ENCODE measurements at places on chromosomes 16 and 17. TPM values are rescaled to one million over a fixed set of nuclear protein-coding genes. Genes with fewer than 3 reads are reported as not detected.

GRCh38 chr16:61681124-61681523 lies 355.1 kb downstream of the CDH8 start:
- no peaks in the 10 kb centered on the region for H3K4me1 ChIP-seq
- H3K27ac ChIP-seq: no peak overlapping the region
- no peaks in the 10 kb centered on the region for H3K36me3 ChIP-seq
- no peak overlapping the region for H3K4me3 ChIP-seq
- H3K27me3 ChIP-seq: no peaks in the 10 kb centered on the region

GRCh38 chr17:34252444-34253138 lies 2.5 kb upstream of the CCL2 start:
- H3K27ac ChIP-seq: peak overlapping the region; percentile 44
- no peaks in the 10 kb centered on the region for H3K4me1 ChIP-seq
- no peaks in the 10 kb centered on the region for H3K36me3 ChIP-seq
- H3K4me3 ChIP-seq: no peak overlapping the region
- H3K27me3 ChIP-seq: no peaks in the 10 kb centered on the region

DNA sequence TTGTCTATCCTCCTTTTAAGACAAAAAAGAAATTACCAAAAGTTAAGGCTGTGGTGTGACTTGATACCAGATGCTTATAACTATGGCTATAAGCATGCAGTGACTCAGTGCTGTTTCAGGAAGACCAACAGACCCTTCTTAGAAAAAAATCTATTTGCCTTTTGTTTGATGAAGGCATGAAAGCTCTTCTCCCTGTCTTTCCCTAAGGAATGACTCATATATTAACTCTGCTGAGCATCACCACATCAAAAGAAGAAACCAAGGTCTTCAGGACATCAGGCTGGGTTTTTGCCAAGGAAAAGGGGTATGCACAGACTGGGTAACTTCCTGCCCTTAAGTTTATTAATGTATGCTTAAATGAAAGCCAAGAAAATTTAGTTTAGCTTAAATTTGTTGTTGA lies 47.1 kb downstream of the VMP1 start:
- H3K27me3 ChIP-seq: no peaks in the 10 kb centered on the region
- no peak overlapping the region for H3K27ac ChIP-seq
- H3K36me3 ChIP-seq: peaks cover 2% of the 10 kb centered on the region
- no peak for DNase-seq
- peaks cover 3% of the 10 kb centered on the region for H3K4me1 ChIP-seq
- no peak overlapping the region for H3K4me3 ChIP-seq

- H3K27me3 ChIP-seq: peaks cover 2% of the 10 kb centered on the region
- H3K4me3 ChIP-seq: peak overlapping the region; percentile 54
- peaks cover 27% of the 10 kb centered on the region for H3K4me1 ChIP-seq
- no peak for DNase-seq
- H3K36me3 ChIP-seq: no peaks in the 10 kb centered on the region
Observed at GRCh38 chr17:73165616-73166404, 1.0 kb downstream of the SSTR2 start.

DNA sequence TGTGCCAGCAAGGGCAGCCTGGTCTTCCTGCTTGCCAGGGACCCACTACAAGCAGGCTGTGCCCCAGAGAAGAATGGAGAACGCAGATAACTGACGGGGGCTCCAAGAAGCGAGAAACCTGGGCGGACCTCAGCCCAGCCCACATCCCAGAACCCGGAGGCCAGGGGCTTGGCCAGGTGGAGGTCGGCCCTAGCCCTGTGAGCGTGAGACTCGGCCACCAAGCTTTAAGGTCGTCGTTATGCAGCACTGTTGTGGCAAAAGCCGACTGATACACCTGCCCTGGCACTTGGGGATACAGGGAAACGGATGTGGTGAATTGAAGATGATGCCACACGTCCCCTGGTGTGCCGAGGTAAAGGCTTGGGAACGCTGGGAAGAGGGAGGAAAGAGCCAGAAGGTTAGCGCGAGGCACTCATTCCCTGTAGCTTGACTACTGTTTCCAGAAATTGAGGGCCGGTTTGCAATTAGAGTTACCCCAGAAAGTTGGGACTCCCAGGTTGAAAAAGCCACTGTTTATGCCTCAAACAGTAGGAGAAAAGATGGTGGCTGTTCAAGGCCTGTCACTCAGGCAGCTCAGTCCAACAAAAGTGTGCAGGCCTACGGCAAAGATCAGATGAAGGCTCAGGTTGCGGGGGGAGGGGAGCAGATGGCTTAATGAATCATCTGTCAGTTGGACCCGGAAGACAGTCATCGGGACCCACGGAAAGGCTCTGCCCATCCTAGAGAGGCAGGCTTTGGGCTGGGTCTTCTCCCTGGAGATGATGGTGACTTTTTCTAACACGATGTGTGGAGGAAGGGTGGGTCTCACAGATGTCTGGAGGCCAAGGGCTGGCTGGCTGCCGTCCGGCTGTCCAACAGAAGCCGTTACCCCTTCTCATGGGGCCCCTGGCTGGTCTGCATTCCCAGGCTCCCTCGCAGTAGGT lies 45.6 kb upstream of the BAHCC1 start:
- H3K27me3 ChIP-seq: no peaks in the 10 kb centered on the region
- no peak overlapping the region for H3K4me3 ChIP-seq
- no peak overlapping the region for H3K27ac ChIP-seq
- DNase-seq: no peak

GRCh38 chr16:70724146-70725023 lies 38.5 kb upstream of the MTSS2 start:
- no peak overlapping the region for H3K4me3 ChIP-seq
- no peak for DNase-seq
- peaks cover 3% of the 10 kb centered on the region for H3K36me3 ChIP-seq
- peaks cover 23% of the 10 kb centered on the region for H3K4me1 ChIP-seq
- no peaks in the 10 kb centered on the region for H3K27me3 ChIP-seq

DNA sequence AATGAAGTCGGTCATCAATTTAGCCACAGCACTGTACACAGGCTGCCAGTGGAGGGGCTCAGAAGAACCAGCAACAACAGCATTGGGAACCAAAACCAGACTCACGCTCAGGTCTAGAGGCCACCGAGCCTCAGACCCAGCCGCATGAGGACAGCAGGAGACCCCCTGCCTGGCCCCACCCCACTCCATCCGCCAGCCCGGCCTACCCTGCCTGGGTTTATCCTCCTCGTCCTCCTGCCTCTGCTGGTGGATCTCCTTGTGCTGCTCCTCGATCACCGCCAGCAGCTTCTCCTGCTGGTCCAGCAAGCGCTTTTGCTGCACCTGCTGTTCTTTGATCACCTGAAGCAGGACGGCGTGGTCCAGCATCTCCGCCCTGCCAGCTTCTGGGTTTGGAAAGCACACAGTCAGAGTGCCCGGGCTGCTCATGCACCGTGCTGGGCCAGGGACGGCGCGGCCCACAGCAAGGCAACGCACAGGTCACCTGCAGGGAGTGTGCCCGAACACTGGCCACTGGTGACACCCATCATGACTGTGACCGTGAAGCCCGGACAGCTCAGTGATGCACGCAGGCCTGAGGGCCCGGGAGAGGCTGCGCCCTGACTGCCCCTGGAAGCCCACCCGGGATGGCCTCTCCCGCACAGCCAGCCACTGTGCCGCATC lies 7.7 kb downstream of the NDUFAF8 start:
- no peaks in the 10 kb centered on the region for H3K36me3 ChIP-seq
- H3K27me3 ChIP-seq: no peaks in the 10 kb centered on the region
- H3K27ac ChIP-seq: no peak overlapping the region
- peaks cover 6% of the 10 kb centered on the region for H3K4me1 ChIP-seq
- DNase-seq: no peak
- no peak overlapping the region for H3K4me3 ChIP-seq

AANAT gene
- not detected for total RNA-seq

SPATA22 gene
- 0.19 TPM for total RNA-seq
